ENCODE measurements at places on chromosomes 5 and 9. TPM values are rescaled to one million over a fixed set of nuclear protein-coding genes. Genes with fewer than 3 reads are reported as not detected.

ZNF883 gene
- total RNA-seq, result not detected

DNA sequence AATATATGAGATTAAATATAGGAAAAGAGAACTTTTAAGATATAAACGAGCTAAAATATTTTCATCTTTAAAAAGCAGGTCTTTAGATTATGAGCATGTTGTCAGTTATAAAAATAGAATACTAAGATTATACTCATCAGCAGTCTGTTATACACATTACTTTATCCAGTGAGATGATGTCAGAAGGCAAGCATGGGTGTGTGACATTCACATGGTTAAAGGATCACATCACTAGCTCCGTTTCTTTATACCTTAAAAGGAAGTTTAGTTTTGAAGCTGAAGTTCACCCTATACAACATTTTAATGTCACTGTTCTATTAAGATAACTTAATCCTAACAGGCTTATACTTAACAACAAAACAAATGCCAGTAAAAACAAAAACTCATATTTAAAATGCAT is 59.6 kb downstream of the RICTOR start:
- H3K27me3 ChIP-seq, result no peaks in the 10 kb centered on the region
- peaks cover 21% of the 10 kb centered on the region for H3K4me1 ChIP-seq
- no peak overlapping the region for H3K27ac ChIP-seq
- peaks cover 32% of the 10 kb centered on the region for H3K36me3 ChIP-seq
- H3K4me3 ChIP-seq, result no peak overlapping the region
- no peak for DNase-seq

FCN1 gene
- not detected for total RNA-seq

GRCh38 chr9:96025995-96026602 is 150.6 kb downstream of the ERCC6L2 start:
- no peak for DNase-seq
- H3K4me1 ChIP-seq, result peaks cover 5% of the 10 kb centered on the region
- no peaks in the 10 kb centered on the region for H3K36me3 ChIP-seq

GRCh38 chr9:86175743-86176456 is 76.5 kb upstream of the GOLM1 start:
- no peak overlapping the region for H3K4me3 ChIP-seq
- H3K4me1 ChIP-seq, result no peaks in the 10 kb centered on the region
- no peaks in the 10 kb centered on the region for H3K36me3 ChIP-seq
- H3K27me3 ChIP-seq, result no peaks in the 10 kb centered on the region
- no peak overlapping the region for H3K27ac ChIP-seq
- no peak for DNase-seq

ENHO gene
- total RNA-seq, result 2.0 TPM

GRCh38 chr5:63812693-63813092 is 149.6 kb downstream of the HTR1A start:
- H3K4me1 ChIP-seq, result no peaks in the 10 kb centered on the region
- DNase-seq, result no peak
- no peak overlapping the region for H3K4me3 ChIP-seq
- no peak overlapping the region for H3K27ac ChIP-seq

DNA sequence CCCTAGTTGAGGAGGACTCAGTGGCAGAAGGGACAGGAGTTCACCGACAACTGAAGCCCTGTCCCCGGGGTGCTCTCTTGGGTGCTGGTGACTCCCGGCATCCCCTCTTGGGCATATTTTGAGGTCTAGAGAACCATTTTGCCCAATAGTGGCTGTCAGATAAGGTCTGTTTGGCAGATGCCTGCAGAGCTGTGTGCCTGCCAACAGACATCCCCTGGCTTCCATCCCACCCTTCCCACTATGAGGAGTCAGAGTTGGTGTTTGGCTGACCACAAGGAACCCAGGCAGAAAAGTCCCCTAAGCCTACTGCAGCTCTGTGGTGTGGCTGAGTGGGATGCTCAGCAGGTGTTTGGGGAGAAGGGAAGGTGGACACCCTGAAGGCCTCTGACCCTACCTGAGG is 207.0 kb downstream of the AUH start:
- DNase-seq, result no peak
- no peaks in the 10 kb centered on the region for H3K27me3 ChIP-seq
- no peaks in the 10 kb centered on the region for H3K4me1 ChIP-seq

DNA sequence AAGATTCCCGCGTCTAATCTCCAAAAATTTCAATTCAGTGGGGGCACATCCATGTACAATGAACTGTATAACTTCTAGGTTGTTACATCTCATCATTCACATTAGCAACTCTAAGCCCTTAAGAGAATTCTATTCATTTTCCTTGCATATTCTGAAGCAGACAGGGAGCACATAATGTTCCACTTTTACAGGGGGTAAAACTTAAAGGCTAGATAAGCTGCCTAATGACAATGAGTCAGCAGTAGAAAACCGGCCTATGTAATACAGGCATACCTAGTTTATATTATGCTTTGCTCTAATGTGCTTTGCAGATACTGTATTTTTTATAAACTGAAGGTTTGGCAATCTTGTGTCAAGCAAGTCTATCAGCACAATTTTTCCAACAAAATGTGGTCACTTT is 40.4 kb downstream of the PTAR1 start:
- no peaks in the 10 kb centered on the region for H3K36me3 ChIP-seq
- H3K27ac ChIP-seq, result no peak overlapping the region
- H3K4me3 ChIP-seq, result no peak overlapping the region

- H3K4me1 ChIP-seq, result no peaks in the 10 kb centered on the region
- H3K27ac ChIP-seq, result no peak overlapping the region
- no peaks in the 10 kb centered on the region for H3K36me3 ChIP-seq
- no peaks in the 10 kb centered on the region for H3K27me3 ChIP-seq
These were observed 307.9 kb downstream of the KCTD16 start for GRCh38 chr5:144478565-144478964.

DNA sequence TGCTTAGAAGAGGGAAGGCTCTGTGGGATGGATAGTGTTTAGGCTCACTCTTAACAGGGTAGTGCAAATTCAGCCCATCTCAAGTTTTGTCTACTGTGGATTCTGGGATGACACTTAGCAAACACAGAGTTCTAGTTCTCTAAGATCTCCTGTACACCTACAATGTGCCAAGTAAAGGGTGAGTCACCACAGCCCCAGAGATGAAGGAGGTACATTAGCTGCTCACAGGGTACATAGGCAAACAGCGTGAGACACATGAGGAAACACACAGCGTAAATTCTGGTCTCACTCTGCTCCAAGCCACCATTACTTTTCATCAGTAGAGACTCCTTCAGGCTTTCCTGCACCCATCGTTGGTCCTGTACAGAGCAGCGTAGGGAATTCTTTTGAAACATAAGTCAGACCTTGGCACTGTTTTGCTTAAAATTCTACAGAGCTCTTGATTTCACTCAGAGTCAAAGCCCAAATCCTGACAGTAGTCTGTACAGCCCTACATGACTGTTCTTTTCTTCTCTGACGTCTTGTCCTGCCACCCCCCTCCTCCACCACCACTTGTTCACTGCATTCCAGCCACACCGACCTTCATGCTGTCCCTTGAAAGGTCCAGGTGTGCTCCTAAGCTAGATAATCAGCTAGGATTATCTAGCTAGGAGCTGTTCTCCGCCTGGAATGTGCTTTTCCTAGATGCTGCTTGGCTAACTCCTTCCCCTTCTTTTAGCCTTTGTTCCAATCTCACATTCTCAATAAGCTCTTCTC is 8.7 kb downstream of the ASTN2 start:
- H3K27ac ChIP-seq, result no peak overlapping the region
- no peak overlapping the region for H3K4me3 ChIP-seq
- no peak for DNase-seq
- no peaks in the 10 kb centered on the region for H3K36me3 ChIP-seq

GRCh38 chr9:33340186-33340585 is 49.9 kb downstream of the NFX1 start:
- H3K27ac ChIP-seq, result no peak overlapping the region
- H3K27me3 ChIP-seq, result no peaks in the 10 kb centered on the region
- no peak overlapping the region for H3K4me3 ChIP-seq
- DNase-seq, result no peak
- H3K36me3 ChIP-seq, result peaks cover 34% of the 10 kb centered on the region
- no peaks in the 10 kb centered on the region for H3K4me1 ChIP-seq

- H3K36me3 ChIP-seq, result no peaks in the 10 kb centered on the region
- DNase-seq, result no peak
- H3K27ac ChIP-seq, result no peak overlapping the region
- H3K27me3 ChIP-seq, result no peaks in the 10 kb centered on the region
- no peak overlapping the region for H3K4me3 ChIP-seq
- no peaks in the 10 kb centered on the region for H3K4me1 ChIP-seq
These were observed 3.4 kb upstream of the GCNT4 start for GRCh38 chr5:75055727-75056144.

GRCh38 chr9:129070696-129071525 is 10.0 kb upstream of the DOLPP1 start:
- no peak for DNase-seq
- no peak overlapping the region for H3K27ac ChIP-seq
- H3K4me1 ChIP-seq, result no peaks in the 10 kb centered on the region
- H3K27me3 ChIP-seq, result no peaks in the 10 kb centered on the region
- H3K36me3 ChIP-seq, result no peaks in the 10 kb centered on the region

CNTFR gene
- not detected for total RNA-seq

ADAMTS16 gene
- 1.7 TPM for total RNA-seq

DNA sequence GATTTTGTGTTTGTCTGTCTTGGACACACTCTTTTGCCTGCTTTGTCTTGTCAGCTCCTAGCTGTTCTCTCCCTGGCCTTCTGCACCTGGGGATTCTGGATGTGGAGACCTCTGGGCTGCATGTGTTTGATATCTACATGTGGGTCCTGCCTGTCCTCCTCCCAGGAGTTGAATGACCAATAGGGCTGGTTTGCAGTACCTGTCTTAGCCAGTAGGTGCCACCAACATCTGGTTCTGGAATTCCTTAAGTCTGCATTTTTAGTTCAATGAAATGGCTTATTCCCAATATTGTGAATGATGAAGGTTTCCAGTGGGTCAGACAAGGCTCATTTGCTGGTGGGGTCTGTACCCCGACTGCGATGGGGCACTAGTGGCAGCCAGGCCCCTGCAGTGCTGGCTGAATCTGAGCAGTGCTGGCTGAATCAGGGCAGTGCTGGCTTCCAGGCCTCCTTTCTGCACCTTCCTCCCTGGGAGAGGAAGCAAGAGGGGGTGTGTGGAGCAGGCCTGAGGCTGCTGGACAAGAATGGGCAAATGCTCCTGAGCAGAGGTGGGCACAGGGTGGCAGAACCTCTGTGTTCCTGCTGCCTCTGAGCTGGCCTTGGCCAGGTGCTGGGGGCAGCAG is 73.3 kb downstream of the RXRA start:
- H3K27ac ChIP-seq, result no peak overlapping the region
- H3K27me3 ChIP-seq, result no peaks in the 10 kb centered on the region
- no peak overlapping the region for H3K4me3 ChIP-seq
- H3K4me1 ChIP-seq, result no peaks in the 10 kb centered on the region

DNA sequence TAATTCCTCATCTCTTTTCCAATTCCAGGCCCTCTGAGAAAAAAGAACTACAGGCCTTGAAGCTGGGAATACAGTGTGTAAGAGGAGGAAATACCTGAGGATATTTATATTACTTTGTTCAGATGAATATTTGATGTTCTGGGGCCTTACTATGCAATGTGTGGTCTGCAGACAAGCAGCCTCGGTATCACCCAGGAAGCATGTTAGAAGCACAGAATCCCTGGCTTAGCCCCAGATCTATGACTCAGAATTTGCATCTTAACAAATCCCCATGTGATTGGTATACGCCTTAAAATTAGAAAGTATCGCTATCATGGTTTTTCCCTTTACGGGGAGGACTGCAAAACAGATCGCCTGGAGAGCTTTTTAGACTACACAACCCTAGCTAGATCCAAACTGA is 121.0 kb downstream of the JAKMIP2 start:
- no peak overlapping the region for H3K27ac ChIP-seq
- no peaks in the 10 kb centered on the region for H3K36me3 ChIP-seq
- H3K4me3 ChIP-seq, result no peak overlapping the region

- H3K4me3 ChIP-seq, result no peak overlapping the region
- no peak overlapping the region for H3K27ac ChIP-seq
- H3K4me1 ChIP-seq, result no peaks in the 10 kb centered on the region
- no peaks in the 10 kb centered on the region for H3K27me3 ChIP-seq
- H3K36me3 ChIP-seq, result no peaks in the 10 kb centered on the region
These were observed 149.9 kb upstream of the GAS1 start for GRCh38 chr9:87097238-87097637.

GRCh38 chr9:81759680-81760215 is 70.4 kb upstream of the TLE1 start:
- H3K27ac ChIP-seq, result peak overlapping the region; percentile 72
- peak; percentile 88 for DNase-seq
- no peaks in the 10 kb centered on the region for H3K36me3 ChIP-seq
- H3K27me3 ChIP-seq, result no peaks in the 10 kb centered on the region

All from PC-3 (cell line).